CD8-positive, alpha-beta T cell (primary cell): ENCODE measurements at places on chromosomes 7 and 10.
A peak's percentile ranks its signal among the peaks of the same experiment; 100 is the strongest.

GRCh38 chr10:58647376-58648112 lies 134.9 kb downstream of the BICC1 start:
- no peak for DNase-seq

- no peak for DNase-seq
Measured at GRCh38 chr7:55787796-55788195, 74.8 kb downstream of the SEPTIN14 start.

- DNase-seq: no peak
Measured at GRCh38 chr10:97927622-97928021, 78.0 kb downstream of the GOLGA7B start.

- DNase-seq: no peak
Measured at GRCh38 chr10:23694446-23694920, 255.6 kb downstream of the OTUD1 start.

DNA sequence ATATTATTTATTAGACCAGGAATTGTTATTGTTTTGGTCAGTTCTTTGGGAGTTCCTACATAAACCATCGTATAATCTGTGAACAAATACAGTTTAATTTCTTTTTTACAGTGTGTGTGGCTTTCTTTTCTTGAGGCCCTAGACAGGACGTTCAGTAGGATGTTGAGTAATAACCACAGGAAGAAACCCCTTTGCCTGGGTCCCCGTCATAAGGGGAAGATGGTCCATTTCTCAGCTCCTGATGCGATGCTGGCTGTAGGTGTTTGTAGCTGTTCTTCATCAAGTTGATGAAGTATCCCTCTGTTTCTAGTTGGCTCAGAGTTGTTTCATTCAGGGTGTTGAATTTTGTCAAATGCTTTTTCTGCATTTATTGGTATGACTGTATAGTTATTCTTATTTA lies 219.7 kb upstream of the ADARB2 start:
- no peak for DNase-seq

- no peak for DNase-seq
Measured at GRCh38 chr7:136953386-136953785, 84.9 kb downstream of the CHRM2 start.

DNA sequence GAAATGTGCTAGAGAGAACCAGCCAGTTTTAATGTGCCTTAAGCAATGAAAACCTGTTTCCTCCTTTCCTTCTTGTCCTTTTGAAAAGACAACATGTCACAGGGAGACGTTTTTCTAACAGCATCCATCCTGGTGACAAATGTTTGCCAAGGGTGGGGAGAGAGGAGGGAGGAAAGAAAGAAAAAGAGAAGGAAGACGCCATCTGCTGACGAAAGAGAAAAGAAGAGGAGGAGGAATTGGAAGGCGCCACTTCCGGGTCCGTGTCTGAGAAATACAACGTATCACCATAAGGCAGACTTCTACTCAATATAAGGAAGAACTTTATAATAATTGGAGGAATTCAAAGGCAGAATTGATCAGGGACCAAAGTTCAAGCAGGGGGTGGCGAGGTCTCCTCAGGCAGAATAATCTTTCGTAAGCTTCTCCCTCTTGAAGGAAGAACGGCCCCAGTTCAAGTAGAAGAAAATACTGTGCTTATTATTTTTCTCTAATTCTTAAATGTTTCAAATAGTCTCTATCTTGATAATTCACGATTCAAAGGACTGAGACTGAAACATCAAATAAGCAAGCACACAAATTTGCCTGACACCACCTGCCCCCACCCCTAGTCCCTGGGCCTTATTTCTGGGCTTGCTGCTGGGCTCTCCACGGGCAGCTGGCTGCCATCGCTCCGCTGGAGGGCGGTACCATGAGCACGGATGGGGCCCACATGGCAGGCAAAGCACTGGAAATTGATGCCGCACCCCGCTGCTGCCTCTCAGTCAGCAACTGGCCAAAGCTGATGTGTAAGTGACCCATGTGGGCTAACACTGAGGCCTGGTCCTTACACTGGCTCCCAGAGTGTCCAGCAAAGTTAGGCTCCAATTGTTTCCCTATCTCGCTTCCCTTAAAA lies 273.7 kb upstream of the KLF14 start:
- DNase-seq: peak; percentile 59

GRCh38 chr7:132109769-132110168 lies 466.5 kb downstream of the PLXNA4 start:
- DNase-seq: no peak

GRCh38 chr7:105352901-105353668 lies 35.6 kb downstream of the SRPK2 start:
- DNase-seq: no peak

DNA sequence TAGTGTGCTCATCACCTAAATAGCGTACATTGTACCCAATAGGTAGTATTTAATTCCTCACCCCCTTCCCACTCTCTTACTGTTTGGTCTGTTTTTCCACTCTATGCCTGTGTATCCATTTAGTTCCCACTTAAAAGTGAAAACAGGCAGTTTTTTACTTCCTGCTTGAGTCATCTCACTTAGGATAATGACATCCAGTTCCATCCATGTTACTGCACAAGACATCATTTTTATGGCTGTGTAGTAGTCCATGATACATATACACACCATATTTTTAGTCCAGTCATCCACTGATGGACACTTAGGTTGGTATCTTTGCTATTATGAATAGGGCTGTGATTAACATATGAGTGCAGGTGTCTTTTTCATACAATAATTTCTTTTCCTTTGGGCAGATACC lies 10.1 kb downstream of the STK17A start:
- DNase-seq: no peak

DNA sequence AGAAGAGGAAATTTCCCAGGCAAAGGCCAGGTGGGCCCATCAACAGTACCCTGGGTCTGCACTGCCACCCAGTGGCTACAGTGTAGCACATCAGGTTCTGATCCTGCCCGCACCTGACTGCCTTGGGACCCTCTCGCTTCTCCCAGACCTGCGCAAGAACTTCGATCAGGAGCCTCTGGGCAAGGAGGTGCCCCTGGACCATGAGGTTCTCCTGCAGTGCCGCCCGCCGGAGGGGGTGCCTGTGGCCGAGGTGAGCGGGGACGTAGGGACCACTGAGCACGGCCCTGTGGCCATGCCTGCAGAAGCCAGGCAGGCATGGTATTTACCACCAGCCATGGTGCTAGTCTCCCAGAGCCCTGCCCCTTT lies 33.9 kb upstream of the SLC29A3 start:
- no peak for DNase-seq

- DNase-seq: no peak
Measured at GRCh38 chr10:48740015-48740707, 55.5 kb downstream of the WDFY4 start.

DNA sequence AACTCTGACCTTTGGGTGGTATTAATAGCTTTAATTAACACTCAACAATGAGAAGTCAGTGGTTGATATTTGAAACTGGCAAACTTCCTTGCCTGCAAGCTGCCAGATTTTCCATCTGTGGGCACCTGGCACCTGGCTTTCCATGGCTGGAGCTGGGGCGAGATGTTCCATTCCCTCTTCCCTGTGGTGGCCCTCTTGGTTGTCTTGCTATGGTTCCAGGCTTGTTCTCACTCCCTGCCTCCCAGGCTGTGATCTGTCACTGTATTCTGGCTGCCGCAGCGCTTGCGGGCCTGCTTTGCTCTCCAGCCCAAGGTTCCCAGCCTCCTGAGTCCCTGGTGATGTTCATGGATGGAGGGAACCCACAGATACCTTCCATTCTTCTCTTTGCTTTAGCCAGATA lies 201.0 kb downstream of the FRMD4A start:
- no peak for DNase-seq

DNA sequence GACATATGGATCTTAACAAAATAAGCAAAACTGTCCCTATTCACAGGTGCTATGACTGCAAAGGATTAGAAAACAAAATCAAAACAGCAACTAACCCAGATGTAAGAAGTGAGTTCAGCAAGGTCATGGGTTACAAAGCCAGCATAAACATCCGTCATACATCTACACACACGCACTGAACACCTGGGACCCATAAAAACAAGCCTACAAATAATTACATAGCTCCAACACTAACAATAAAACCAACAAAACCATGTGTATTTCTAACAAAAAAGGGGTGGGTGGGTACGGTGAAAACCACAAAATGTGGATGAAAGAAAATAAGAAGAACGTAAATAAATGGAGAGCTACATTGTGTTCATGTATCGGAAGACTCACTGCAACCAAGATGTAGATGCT lies 256.8 kb downstream of the ELFN1 start:
- DNase-seq: no peak

DNA sequence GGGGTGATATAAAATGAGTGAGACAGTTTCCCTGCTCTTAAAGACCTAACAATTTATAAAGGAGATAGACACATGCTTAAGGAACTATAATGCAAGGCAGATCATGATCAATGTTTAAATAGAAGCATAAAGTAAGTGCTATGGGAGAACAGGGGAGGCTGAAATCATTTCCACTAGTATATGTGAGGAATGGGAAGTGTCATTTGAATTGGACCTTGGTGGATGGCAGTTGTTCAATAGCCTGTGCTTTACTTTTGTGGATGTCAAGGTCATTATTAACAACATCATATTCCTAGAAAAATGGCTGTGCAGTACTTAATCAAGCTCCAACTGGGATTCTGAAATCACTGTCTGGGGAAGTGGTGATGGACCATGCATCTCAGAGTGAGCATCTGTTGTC lies 14.7 kb downstream of the NPY start:
- no peak for DNase-seq

DNA sequence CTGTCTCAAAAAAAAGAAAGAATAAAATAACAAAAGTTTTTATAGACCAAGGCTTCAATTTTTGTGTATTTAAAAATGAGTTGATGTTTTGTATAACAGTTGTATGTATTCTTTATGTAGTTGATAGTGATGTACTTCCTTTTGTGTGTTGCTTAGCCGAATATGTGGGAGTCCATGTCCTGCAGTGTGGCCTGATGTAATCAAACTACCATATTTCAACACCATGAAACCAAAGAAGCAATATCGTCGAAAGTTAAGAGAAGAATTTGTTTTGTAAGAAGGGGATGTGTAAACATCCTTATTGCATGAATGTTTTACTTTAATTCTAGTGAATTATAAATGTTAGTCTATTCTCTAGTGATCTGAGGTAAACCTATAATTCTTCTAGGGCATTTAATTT lies 56.6 kb downstream of the MPLKIP start:
- no peak for DNase-seq

DNA sequence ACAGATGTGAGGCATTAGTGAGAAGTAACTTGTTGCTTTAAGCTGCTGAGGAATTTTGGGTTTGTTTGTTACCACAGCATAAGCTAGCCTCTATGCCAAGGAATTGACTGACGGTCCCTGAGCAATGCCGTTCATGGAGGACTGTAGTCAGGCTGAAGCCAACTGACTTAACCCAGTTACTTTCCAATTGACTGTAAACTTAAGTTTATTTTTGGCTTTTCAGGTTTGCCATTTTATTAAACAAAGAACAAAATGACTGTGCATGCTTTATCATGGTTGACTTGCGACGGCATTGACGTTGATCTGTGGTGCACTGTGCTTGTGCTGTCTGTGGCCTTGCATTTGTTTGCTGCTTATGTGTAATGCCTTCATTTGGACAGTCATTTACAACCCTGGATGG lies 53.5 kb downstream of the DNAJB9 start:
- no peak for DNase-seq

- no peak for DNase-seq
Measured at GRCh38 chr7:143497008-143497795, 19.5 kb downstream of the TAS2R41 start.

DNA sequence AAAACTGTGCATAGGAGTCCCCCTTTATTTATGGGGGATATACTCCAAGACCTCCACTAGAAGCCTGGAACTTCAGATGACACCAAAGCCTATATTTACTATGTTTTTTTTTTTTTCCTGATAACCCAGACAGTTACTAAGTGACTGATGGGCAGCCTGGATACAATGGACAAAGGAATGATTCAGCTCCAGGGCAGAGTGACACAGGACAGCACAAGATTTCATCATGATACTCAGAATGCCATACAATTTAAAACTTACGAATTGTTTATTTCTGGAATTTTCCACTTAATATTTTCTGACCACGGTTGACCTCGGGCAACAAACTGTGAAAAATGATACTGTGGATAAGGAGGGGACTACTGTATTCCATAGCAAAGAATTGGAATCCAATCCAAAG lies 843.6 kb downstream of the PCDH15 start:
- no peak for DNase-seq

DNA sequence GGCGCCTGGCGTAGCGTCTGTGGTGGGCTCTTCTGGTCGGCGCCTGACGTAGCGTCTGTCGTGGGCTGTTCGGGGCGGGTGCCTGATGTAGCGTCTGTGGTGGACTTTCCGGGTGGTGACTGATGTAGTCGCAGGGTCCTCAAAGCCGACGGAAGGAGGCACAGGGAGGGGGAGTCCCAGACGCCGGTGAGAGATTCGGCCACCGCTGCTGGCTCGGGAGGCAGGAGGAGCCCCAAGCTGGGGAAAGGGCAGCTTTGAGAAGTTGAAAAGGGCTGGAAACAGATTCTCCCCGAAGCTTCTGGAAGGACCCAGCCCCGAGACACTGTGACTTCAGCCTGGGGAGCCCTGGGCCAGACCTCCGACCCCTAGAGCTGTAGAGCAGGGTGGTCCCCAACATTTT lies 105.7 kb downstream of the DNAJB6 start:
- no peak for DNase-seq

DNA sequence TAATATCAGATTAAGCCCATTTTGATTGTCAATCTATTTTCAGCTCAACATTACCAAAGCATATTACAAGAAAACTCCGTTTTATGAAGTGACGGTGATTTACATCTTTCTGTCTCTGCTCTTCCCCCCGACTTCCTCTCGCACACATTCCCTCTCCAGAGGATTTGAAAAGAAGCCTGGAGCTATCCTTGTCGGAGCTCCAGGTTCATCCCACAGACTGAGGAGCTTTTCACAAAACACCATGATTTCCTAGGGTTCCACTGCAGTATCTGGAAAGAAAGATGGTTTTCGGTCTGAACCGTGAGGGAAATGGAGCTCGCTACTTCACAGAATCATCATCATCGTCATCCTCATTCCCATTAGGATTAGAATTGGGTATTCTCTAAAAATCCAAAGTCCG lies 655.5 kb upstream of the MGMT start:
- DNase-seq: no peak

DNA sequence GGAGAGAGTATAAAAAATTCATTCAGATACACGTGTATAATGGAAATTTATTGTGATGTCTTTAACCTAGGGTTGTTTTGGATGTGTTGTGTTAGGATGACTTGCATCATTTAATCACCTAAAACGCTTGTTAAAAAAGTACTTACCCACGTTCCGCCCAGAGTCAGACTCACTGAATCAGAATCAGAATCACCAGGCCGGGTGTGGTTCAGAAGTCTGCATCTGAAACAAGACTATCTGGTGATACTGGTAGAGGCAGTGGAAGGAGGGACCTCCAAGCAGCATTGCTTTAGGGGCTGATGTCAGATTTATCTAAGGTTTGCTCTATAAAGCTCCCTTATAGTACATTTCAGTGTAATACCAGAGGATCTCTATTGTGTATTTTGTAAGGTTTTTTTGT lies 20.5 kb upstream of the PLXDC2 start:
- no peak for DNase-seq

GRCh38 chr7:114921631-114922025 lies 266 bp upstream of the MDFIC start:
- peak; percentile 17 for DNase-seq

DNA sequence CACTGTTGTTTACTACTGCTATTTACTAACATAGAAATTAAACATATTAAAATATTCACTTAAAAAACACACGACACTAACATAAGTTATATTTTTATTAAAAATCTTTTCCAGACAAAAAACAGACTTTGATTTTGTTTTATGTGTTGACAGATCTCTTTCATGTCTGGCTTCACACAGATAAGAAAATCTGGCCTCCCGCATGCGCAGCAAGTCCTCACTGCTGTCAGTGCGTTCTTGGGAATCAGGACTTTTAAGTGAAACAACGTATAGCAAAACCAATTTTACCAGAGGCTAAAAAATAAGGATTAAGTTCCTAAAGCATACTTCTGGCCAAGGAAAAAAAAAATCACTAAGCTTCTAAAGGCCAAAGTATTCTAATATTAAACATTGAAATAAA lies 1.2 kb upstream of the IDI1 start:
- no peak for DNase-seq
